Thoracic aorta (tissue), 2 donors: ENCODE measurements at places on chromosomes 11 and 22. TPM values are rescaled to one million over a fixed set of nuclear protein-coding genes. Genes with fewer than 3 reads are reported as not detected.

The SPDYC gene
- total RNA-seq: not detected

The CYB5R2 gene
- 21.3 TPM for total RNA-seq

The CCDC179 gene
- total RNA-seq: not detected

The CD248 gene
- total RNA-seq: 22.9 TPM

The MRGPRE gene
- not detected for total RNA-seq

The PRAME gene
- not detected for total RNA-seq

The SERHL2 gene
- not detected for total RNA-seq

The GRIK4 gene
- not detected for total RNA-seq

The C22orf31 gene
- total RNA-seq: not detected

The NLRP10 gene
- 0.14 TPM for total RNA-seq

The ALG9 gene
- 33.4 TPM for total RNA-seq

The CXCR5 gene
- total RNA-seq: not detected

The MRGPRF gene
- 171 TPM for total RNA-seq

The STK33 gene
- not detected for total RNA-seq

The GRM5 gene
- 1.4 TPM for total RNA-seq

The TMEM45B gene
- not detected for total RNA-seq

The OR10D3 gene
- total RNA-seq: not detected

The TTC28 gene
- total RNA-seq: 94.2 TPM

The DUSP8 gene
- total RNA-seq: 3.7 TPM

The CSRP3 gene
- total RNA-seq: not detected

The PDGFD gene
- total RNA-seq: 152 TPM

The SAAL1 gene
- total RNA-seq: 11.8 TPM

The DLG2 gene
- total RNA-seq: 3.8 TPM

The DEPDC7 gene
- total RNA-seq: 1.1 TPM

The RFPL3 gene
- total RNA-seq: not detected

The MED19 gene
- 11.9 TPM for total RNA-seq

The CD3D gene
- total RNA-seq: 1.6 TPM

The E2F8 gene
- total RNA-seq: not detected

The PAMR1 gene
- not detected for total RNA-seq

The FDX1 gene
- 16.9 TPM for total RNA-seq

The PRDM11 gene
- 23.8 TPM for total RNA-seq

The WT1 gene
- not detected for total RNA-seq

The CADM1 gene
- 6.1 TPM for total RNA-seq

The PRR5L gene
- 11.8 TPM for total RNA-seq

The CARD18 gene
- not detected for total RNA-seq
